ENCODE measurements at places on chromosomes 16 and 17. TPM values are rescaled to one million over a fixed set of nuclear protein-coding genes. Genes with fewer than 3 reads are reported as not detected.

Gene SLC35G6
- not detected for total RNA-seq

Gene PRDM7
- total RNA-seq: not detected

Gene CES3
- total RNA-seq: 1.0 TPM

Gene JMJD6
- 55.4 TPM for total RNA-seq

Gene PKMYT1
- 1.5 TPM for total RNA-seq

Gene GPR179
- not detected for total RNA-seq
